ENCODE measurements at places on chromosomes 4 and X.

GRCh38 chr4:125116431-125116830 lies 198.3 kb upstream of the FAT4 start:
- DNase-seq, result no peak

- DNase-seq, result no peak
Observed at GRCh38 chrX:57964975-57965374, 54.7 kb upstream of the ZXDA start.

DNA sequence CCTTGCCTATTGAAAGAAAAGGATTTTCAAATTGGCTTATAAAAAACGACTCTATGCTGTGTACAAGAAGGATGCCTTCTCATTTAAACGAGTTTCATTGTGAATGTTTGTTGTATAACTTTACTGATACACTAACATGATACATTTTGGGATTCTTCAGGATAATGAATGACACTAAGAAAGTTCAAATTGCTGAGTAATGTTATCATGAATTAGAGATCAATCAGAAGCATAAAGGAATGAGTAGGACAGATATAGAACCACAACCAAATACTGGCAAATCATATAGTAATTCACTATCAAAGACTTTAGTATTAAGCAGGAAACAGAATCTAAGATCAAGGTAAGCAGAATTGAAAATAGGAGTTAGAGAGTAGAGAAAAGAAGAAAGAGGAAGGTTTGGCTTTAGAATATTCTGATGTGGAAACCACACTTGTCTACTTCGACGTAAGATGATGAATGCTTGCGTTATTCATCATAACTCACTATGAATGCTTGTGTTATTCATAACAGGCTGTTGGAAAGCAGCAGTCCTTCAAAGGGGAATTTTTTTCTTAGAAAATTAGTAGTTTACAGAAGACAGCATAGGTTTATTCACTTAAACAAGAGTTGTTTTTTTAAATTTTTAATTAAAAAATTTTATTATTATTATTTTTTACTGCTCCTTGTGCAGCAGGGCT lies 13.4 kb downstream of the CCDC158 start:
- no peak for DNase-seq

DNA sequence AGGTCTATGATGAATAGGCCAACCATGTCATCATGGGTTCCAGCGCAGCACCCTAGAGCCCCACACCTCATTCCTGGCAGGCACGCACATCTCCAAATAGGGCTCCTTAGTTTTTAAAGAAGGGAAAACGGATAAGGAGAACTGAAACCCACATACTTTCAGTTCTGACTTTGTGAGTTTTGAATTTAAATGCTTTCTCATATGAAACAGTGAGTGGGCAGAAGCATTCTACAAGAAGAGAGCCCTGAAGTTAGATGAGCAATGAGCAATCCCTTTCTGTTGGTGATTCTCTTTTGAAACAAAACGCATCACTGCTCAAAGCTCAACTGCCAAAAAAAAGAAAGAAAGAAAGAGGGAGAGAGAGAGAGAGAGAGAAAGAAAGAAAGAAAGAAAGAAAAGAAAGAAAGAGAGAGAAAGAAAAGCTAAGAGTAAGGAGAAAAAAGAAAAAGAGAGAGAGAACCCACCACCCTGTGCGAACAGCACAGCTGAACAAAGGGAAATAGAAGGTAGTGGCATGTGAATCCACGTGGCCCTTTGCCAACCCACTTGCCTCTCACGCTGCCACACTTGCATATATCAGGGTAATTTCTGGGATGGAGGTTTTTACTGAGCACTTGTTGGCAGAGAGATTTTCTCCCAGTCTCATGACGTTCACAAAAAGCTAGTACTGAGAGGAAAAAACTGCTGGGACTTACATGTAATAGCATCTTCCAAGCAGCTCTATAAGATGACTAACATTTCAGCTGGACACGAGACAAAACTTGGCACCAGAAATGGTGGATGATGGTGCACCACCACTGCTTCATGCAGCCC lies 31.0 kb downstream of the TMSB4X start:
- DNase-seq, result no peak

- DNase-seq, result no peak
Observed at GRCh38 chr4:81919810-81920209, 448.1 kb upstream of the RASGEF1B start.

DNA sequence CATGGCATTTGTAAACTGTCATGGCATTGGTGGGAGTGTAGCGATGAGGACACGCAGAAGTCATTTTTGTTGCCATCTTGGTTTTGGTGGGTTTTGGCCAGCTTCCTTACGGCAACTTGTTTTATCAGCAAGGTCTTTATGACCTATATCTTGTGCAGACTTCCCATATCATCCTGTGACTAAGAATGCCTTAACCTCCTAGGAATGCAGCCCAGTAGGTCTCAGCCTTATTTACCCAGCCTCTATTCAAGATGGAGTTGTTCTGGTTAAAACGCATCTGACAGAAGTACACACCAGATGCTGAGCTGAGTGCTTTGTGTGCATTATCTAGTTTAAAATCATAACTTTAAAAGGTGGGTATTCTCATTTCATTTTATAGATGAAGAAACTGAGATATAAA lies 268.8 kb upstream of the GALNT7 start:
- DNase-seq, result no peak

- DNase-seq, result no peak
Observed at GRCh38 chrX:70175338-70175737, 1.9 kb upstream of the DGAT2L6 start.

DNA sequence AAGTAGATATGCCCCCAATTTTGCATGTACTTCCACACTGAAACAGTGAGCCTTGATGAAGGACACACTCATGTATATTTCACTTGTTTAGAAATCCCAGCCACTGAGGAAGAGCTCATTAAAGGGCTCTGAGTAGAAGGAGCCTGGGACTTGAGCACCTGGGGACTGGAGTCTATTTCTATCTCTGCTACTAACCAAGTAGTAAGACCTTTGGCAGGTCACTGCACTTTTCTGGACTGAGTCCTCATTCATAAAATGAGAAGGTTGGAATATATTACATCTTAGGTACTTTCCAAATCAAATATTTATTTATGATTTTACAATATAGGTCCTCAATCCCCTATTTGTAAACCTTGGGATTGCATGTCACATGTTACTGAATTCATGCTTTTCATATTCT lies 78.2 kb upstream of the C4orf54 start:
- DNase-seq, result no peak

GRCh38 chr4:74379912-74380311 lies 15.0 kb downstream of the EREG start:
- DNase-seq, result no peak
